ENCODE measurements at places on chromosomes 12 and 14.

DNA sequence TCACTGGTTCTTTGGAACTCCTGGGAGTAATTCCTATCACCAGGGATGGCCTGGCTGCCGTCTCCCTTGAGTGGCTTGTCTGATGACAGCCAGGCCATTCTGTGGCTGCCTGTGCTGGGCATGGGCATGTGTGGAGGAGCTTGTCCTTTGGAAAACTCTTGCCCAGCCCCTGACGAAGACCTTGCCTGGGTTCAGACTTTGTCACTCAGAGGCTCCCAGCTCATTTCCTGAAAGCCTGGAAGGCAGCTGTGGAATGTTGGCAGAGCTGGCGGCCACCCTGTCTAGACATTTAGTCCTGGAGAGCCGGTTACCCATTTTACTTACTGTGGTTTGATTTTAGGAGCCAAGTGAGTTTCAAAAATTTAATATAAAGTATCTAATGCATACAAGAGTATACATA lies 34.0 kb downstream of the TUNAR start:
- DNase-seq: no peak

GRCh38 chr14:20904393-20905029 lies 13.3 kb downstream of the RNASE3 start:
- no peak for DNase-seq

- DNase-seq: no peak
Observed at GRCh38 chr12:63821781-63822251, 22.7 kb upstream of the SRGAP1 start.

DNA sequence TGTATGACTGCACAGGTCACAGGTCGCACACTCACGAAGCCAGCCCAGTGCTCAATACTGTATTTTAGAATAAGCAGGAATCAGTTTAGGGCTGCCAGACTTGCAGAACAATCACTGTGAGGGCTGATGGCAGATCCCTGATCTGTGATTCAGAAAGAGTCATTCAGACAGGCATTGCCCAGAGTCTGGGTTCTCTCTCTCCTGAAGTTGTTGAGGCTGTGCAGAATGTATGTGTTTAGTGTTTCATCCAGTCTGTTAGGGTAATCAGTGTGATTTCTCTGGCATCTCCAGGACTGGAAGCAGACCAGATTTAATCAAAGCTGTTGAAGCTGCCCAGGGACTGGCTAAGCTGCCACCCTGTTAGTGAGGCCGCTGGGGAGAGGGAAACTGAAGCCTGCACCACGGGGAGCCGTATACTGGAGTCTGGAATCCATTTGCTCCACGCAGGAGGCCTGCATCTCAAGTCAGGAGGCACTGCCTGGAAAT lies 69.3 kb downstream of the ETV6 start:
- no peak for DNase-seq

- no peak for DNase-seq
Observed at GRCh38 chr14:101849640-101850039, 88.1 kb downstream of the PPP2R5C start.

GRCh38 chr12:109706747-109707469 lies 6.7 kb upstream of the FAM222A start:
- no peak for DNase-seq

DNA sequence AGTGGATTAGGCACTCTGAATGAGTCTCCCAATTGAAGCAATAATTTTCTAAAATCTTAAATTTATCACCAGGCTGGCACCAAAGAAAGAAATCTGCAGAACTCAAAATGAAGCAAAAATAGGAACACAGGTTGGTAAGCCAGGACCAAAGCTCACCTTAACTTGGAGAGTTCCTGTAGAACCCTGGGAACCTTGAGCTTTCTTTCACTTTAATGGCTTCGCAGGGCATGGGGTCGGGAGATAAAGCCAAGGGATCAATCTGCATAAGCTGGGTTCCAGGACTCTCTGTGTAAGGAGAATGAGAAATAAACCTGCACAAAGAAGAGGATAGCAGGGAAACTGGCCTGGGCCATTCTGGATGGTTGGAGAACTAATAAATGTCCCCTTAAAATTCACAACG lies 8.3 kb upstream of the VDR start:
- DNase-seq: no peak

- DNase-seq: no peak
Observed at GRCh38 chr12:4630262-4630661, 18.6 kb downstream of the AKAP3 start.

- DNase-seq: no peak
Observed at GRCh38 chr12:9650151-9650576, 19.3 kb upstream of the CLEC2D start.

GRCh38 chr14:104512771-104513640 lies 66.6 kb upstream of the C14orf180 start:
- no peak for DNase-seq

GRCh38 chr12:21183721-21184275 lies 52.8 kb downstream of the SLCO1B1 start:
- no peak for DNase-seq

- DNase-seq: no peak
Observed at GRCh38 chr12:32826807-32827412, 69.7 kb downstream of the PKP2 start.

GRCh38 chr12:84919271-84919670 lies 6.7 kb upstream of the SLC6A15 start:
- no peak for DNase-seq

DNA sequence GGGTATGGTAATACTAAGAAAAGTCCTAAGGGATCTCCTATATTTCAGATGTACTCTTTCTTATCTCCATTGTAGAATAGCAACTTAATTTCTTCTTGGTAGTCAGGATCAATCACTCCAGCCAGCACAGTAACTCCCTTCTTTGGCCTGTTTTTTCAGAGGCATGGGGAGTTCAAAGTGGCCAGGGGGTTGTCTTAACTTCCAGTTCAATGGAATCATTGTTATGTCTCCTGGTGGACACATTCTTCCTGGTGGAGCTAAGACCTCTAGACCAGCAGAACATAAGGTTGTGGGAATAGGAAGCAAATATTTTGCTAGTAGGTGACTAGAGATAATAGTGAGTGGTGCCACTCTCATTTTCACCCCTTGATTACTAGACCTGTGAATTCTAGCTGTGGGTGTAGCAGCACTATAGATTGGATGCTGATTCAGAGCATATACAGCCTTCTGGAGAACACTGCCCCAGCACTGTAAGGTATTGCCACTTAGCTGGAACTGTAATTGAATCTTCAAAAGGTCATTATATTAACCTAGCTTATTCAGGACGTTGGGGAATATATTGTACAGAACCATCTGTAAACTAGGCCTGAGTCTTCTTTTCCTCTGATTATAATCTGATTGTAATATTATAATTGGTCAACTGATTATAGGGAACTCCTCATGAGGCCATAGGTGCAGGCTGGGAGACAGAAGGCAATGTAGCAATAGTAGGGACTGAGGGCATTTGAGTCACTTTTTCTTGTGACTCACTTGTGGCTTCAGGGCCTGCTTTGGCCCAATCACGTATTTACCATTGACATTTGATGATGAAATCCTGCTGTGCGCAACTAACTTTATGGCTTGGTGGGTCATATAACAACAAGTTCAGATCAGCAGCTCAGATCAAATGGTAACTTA lies 60.2 kb upstream of the ATP2B1 start:
- DNase-seq: no peak

DNA sequence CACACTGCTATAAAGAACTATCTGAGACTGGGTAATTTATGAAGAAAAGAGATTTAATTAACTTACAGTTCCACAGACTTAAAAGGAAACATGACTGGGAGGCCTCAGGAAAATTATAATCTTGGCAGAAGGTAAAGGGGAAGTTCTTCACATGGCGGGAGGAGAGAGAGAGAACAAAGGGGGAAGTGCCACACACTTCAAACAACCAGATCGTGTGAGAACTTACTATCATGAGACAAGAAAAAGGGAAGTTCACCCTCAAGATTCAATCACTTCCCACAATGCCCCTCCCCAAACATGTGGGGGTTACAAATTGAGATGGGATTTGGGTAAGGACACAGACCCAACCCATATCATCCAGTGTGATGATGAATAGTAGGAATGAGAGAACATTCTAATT lies 366.5 kb downstream of the LRFN5 start:
- no peak for DNase-seq

- no peak for DNase-seq
Observed at GRCh38 chr12:131452444-131452860, 258.4 kb upstream of the SFSWAP start.

DNA sequence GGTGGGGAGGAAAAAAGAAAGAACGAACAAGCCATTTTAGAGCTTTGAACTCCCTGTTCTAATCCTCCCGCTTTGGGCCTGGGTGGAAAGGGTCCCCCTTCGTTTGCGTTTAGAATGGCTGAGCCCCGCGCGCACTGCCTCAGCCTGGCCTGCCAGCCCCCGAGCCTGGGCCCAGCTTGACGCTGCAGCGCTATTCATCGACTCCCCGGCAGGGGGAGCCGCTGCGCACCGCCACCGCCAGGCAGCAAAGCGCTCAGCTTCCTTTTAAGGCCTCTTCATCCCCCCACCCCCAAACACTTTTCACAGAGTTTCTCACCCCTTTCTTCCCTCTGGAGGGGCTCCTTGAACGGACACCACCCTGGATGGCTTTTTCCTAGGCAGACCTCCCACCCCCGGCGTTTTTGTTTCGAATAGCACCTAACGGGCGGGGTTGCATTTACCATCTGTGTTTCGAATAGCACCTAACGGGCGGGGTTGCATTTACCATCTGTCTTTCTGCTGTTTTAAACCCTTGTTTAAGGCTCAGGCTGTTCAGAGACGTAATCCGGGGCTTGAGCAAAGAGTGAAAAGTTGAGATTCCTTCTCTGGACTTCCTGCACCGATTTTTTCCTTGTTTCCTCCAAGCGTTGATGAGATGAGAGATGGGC lies 56.4 kb upstream of the PIWIL1 start:
- DNase-seq: no peak

GRCh38 chr14:90498198-90498597 lies 101.4 kb downstream of the CALM1 start:
- no peak for DNase-seq

All from activated effector memory CD4-positive, alpha-beta T cell treated with Interleukin-2 at 50 U/mL for 16 hours (primary cell).